ENCODE measurements at places on chromosomes 11 and 22. TPM values are rescaled to one million over a fixed set of nuclear protein-coding genes. Genes with fewer than 3 reads are reported as not detected.

GRCh38 chr11:99432677-99433076 lies 411.9 kb downstream of the CNTN5 start:
- DNase-seq: no peak

DNA sequence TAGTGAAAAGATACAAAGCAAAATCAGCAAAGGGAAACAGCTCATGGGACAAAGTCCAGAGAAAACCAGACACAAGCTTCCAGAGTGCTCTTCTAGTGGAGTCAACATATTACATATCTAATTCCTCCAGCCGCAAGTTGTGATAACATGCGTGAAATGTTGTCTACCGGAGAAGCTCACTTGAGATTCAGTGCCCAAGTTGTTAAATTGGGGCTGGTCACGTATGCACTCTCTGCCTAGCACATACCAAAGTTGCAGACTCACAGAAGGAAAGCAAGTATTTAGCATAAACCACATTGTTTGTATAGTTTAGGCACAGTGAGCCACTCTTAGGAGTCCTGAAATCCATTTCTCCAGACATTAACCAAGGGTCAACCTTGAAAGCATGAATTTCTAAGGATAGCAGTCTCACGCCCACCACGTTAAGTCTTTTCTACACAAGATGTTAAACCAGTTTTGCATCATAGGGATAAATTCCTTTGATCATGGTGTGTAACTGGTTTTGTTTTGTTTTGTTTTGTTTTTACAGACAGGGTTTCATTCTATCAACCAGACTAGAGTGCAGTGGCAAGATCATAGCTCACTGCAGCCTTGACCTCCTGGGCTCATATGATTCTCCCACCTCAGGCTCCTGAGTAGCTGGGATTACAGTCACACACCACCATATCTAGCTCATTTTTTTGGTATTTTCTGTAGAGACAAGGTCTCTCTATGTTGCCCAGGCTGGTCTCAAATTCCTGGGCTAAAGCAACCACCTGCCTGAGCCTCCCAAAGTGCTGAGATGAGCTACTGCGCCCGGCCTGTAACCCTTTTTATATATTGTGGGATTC lies 39.5 kb upstream of the EP300 start:
- DNase-seq: no peak

- DNase-seq: no peak
Observed at GRCh38 chr11:45881708-45882368, 3.6 kb upstream of the MAPK8IP1 start.

- DNase-seq: no peak
Observed at GRCh38 chr11:123472236-123472935, 42.3 kb downstream of the GRAMD1B start.

- no peak for DNase-seq
Observed at GRCh38 chr11:110761991-110762390, 49.8 kb upstream of the ARHGAP20 start.

DNA sequence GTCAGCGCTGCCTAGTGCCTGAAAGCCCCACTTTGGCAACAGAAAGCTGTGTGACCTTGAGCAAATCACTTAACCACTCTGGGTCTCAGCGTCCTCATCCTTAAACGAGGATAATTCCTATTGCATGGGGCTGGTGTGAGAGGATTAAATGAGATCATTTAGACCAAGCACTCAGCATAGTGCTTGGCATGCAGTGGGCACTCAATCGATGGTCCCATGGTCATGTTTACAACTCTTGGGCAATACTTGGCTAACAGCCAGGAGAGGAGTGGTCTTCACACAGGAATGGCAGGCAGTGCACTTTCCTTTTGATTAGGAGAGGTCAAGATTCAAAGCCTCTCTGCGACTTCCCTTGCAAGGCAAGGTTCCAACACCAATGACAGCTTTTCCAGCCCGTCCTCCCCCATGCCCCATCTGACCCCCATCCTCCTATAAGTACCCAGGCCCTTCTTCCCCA lies 14.1 kb downstream of the TNKS1BP1 start:
- no peak for DNase-seq

- DNase-seq: no peak
Observed at GRCh38 chr11:8593455-8593854, 573 bp downstream of the STK33 start.

DNA sequence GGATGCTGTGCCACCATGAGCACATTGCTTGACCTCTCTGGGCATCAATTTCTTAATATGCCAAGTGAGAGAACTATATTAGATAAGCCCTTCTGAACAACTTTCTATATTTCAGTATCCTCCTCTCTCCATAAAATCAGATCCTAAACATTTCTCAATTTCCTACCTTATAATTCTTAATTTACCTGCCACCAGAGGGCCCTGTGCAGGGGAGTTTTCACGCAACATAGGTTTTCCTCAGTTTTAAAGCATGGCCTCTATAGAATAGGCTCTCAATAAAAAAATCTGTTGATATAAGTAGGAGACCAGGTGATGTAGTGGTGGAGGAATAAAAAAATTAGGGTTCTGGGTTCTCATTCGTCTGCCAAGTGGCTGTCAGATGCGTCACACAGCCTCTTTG lies 83.7 kb upstream of the DBX1 start:
- DNase-seq: no peak

Gene DLG2
- 115 TPM for total RNA-seq

Gene CCDC89
- not detected for total RNA-seq

- no peak for DNase-seq
Observed at GRCh38 chr11:109016724-109017123, 351.9 kb downstream of the DDX10 start.

- no peak for DNase-seq
Observed at GRCh38 chr22:36010882-36011281, 17.7 kb downstream of the RBFOX2 start.

DNA sequence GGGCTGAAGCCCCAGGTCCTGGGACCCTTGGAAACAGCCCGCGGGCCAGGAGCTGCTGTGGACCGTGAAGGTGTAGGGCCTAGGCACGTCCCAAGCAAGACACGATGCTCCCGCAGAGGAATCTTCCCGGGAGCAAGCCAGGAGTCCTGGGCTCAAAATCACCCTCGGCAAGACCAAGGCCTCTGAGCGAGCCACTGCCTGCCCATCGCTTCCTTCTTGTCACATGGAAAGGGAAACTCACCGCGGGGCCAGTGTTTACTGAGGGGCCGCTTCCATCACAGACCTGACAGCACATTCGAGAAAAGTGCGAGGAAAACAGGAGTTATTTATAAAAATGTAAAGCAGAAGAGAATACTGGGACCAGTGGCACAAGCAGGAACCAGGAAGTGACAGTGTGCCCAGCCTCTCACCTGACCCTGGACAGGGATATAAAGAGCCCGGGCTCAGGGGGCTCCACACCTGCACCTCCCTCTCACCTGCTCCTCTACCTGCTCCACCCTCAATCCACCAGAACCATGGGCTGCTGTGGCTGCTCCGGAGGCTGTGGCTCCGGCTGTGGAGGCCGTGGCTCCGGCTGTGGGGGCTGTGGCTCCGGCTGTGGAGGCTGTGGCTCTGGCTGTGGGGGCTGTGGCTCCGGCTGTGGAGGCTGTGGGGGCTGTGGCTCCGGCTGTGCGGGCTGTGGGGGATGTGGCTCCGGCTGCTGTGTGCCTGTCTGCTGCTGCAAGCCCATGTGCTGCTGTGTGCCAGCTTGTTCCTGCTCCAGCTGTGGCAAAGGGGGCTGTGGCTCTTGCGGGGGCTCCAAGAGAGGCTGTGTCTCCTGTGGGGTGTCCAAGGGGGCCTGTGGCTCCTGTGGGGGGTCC lies at the start of gene KRTAP5-5:
TSS of gene KRTAP5-5 (plus strand) at position 450 of the 860 bp plus-strand sequence. CDS start at position 516, 66 bp downstream.
- no peak for DNase-seq

Gene SULT4A1
- total RNA-seq: not detected

Gene DAGLA
- total RNA-seq: 0.52 TPM

GRCh38 chr11:116502641-116503061 lies 270.1 kb downstream of the BUD13 start:
- DNase-seq: no peak

GRCh38 chr11:123560006-123560405 lies 94.4 kb downstream of the SCN3B start:
- no peak for DNase-seq

Gene KBTBD4
- total RNA-seq: 10.2 TPM

- no peak for DNase-seq
Observed at GRCh38 chr11:3153291-3153861, 11.7 kb downstream of the OSBPL5 start.

Gene POU2AF1
- total RNA-seq: not detected

Gene OR5AK2
- not detected for total RNA-seq

DNA sequence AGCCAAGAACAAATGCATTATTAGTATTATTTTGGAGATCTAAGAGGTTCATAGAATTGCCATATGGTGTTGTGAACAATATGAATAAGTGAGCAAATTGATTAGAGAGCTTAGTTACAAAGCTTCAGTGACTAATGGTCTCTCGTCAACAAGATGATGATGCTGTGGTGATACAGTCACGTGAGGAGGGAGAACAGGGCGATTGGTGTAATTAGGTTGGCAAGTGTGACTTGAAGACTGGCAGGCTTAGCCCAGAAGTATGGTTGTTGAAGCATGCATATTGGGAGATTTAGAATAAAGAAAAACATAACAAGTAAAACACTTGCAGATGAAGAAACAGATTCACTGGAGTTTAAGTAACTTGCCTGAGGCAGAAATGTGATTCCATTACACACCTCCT lies 100.6 kb upstream of the SORL1-AS1 start:
- DNase-seq: no peak

GRCh38 chr11:104893876-104894275 lies 4.4 kb downstream of the CASP12 start:
- no peak for DNase-seq

GRCh38 chr11:67295846-67296245 lies 6.7 kb downstream of the ANKRD13D start:
- no peak for DNase-seq

- DNase-seq: no peak
Observed at GRCh38 chr11:100892886-100893285, 205.8 kb downstream of the ARHGAP42 start.

Gene ACTN3
- total RNA-seq: not detected

Gene PARVG
- total RNA-seq: not detected

Gene MRGPRF
- total RNA-seq: not detected

Gene VWCE
- total RNA-seq: 0.30 TPM

Gene KRTAP5-11
- not detected for total RNA-seq

Gene MS4A1
- not detected for total RNA-seq

Gene GP1BB
- total RNA-seq: 3.9 TPM

GRCh38 chr11:2765491-2765890 lies 65.7 kb upstream of the KCNQ1OT1 start:
- no peak for DNase-seq

Measured in NCI-H460 (cell line).